Activated T-cell treated with anti-CD3 and anti-CD28 coated beads for 24 hours (primary cell): ENCODE measurements at places on chromosomes 1 and 21.

DNA sequence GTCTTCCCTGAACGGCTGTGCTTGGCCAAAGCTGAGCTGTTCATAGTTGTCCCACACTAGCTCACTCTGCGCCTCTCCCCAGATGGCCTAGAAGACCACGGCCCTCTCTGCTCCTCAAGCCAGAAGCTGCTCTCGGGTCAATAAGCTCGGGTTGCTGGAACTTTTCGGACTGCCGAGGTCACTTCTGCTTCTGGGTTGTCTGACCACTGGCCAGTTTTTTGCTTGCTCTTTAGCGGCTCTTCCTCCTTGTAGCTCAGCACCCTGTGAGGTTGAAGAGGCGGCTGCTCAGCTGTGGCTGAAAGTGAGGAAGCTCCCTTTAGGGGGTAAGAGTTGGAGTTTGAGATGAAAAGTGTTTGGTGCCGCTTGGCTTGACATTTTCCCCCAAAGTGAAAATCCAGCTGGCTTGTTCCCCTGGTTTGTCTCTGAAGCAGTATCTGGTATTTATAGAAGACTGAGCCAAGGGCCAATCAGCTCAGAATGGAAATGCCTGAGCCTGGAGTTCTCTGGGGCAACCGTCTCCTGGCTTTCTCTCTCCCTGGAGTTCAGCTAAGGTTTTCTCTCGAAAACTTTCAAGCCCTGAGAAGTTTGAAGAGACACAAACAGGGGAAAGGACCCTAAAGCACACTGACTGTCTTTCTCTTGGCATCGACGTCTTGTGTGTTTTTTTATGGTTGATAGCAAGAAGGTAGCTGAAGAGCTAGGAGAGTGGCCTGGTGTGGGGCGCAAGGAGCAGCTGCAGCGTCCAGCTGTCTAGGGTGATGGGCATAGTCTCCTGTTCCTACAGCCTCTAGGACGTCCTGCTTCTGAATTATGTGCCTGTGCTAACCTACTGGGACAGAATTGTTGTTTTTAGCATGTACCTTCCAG is 72.0 kb downstream of the SYT6 start:
- DNase-seq: no peak

DNA sequence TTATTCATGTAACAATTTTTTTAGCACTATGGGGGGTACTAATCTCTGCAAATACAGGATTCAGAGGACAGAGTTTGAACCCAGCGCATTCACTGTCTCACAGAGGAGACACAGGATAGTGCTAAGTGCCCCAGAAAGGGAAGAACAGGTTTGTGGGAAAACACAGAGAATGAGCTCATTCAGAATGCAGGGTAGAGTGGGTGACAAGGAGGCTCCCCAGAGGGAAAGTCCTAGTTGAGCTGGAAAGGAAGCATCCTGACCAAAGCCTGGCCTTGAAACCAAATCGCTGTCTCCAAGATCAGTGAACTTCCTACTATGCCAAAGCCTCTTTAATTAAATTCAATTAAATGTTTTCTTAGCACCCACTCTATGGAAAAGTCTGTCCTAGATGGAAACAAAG is 19.0 kb upstream of the RGS2 start:
- DNase-seq: no peak

GRCh38 chr1:71448444-71448843 is 367.6 kb upstream of the ZRANB2 start:
- no peak for DNase-seq

- no peak for DNase-seq
Observed at GRCh38 chr1:47582891-47583608, 145.2 kb downstream of the FOXD2 start.

- DNase-seq: no peak
Observed at GRCh38 chr1:54460351-54460750, 54.2 kb upstream of the SSBP3 start.

DNA sequence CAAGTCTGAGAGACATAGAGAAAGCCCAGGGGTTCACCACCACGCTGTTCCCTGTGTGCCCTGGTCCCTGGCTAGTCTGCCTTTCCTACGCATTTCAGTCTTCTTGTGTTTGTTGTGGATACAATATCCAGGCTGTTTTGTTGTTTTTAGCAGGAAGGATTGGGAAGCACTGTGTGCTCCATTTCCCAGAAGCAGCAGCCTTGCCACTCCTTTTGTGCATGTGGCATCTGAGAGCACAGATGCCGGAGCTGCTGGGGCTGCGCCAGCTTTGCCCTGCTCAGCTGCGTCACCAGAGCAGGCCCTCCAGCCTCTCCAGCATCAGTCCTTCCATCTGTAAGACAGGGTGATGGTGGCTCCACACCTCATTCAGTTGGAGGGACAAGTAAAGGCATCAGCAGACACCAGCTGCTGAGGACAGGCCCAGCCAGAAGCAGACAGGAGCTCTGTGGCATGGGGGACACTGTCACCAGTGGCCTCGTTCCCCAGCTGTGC is 94.4 kb upstream of the COL6A1 start:
- no peak for DNase-seq

- no peak for DNase-seq
Observed at GRCh38 chr1:40392221-40392620, 18.7 kb downstream of the SMAP2 start.

DNA sequence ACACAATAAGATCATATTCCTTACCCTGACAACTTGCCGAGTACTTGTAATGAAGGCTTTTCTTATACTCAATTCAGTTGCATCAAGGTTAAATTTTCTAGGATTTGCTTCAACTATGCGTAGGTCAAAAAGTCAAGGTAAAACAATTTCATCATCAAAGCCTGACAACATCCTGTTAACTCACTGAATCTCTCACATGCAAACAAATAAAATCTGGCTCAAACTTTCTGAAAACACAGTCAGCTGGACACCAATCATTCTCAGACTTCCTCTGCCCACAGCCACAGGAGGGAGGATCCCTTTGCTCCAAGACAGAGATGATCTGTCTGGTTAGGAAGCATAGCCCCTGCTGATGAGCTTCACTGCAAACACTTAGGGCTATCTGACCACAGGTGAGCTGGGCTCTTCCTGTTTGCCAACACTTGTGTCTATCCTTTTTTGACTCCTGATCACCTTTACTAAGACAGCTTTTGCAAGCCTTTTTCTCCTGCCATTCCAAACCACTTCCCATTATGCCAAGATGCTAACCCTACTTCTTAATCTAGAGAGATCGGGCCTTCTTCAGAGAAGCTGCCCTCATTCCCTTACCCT is 20.0 kb downstream of the STX6 start:
- no peak for DNase-seq

GRCh38 chr1:181898773-181899172 is 162.7 kb downstream of the ZNF648 start:
- no peak for DNase-seq

DNA sequence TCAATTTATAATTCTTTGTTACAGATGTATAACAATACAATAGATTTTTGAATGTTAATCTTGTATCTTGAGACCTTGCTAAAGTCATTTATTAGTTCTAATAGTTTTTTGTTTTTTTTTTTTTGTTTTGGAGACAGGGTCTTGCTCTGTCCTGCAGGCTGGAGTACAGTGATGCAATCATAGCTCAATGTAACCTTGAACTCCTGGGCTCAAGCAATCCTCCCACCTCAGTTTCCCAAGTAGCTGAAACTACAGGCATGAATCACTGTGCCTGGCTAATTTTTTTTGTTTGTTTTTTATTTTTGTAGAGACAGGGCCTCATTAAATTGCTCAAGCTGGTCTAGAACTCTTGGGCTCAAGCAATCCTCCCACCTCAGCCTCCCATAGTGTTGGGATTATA is 26.2 kb upstream of the DIPK1A start:
- DNase-seq: no peak

GRCh38 chr1:30982431-30982830 is 73.9 kb upstream of the SDC3 start:
- no peak for DNase-seq

- no peak for DNase-seq
Observed at GRCh38 chr1:109538827-109539555, 681 bp upstream of the GPR61 start.

DNA sequence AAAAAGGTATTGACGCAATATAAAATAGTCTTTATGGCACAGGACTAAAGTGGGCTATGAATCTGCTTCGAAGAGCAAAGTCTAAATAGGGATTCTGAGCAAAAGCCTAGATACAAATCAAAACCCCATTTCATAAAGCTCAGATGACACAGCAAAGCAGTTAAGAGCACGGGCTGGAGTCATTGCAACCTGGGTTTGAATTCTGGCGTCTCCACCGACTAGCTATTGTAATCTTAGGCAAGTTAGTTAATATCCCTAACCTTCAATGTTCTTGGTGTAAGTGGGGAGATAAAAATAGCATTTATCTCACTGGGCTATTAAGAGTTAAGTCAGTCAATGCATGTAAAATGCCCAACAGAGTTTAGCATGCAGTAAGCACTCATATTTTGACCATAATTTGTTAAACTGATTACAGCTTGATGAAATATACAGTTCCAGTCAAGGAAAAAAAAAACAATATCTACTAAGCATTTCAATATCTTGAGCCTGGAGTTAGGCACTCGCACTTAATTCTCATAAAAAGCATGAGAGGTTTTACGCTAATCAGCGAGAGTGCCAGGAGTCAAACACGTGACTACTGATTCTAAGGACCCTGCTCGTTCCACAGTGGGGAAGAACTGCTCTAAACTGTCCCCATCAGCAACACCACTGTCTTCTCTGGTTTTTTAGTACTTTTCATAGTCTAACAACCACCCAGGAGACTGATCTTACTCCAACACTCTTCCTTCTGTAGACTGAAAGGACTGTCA is 75.5 kb downstream of the JAK1 start:
- DNase-seq: no peak

DNA sequence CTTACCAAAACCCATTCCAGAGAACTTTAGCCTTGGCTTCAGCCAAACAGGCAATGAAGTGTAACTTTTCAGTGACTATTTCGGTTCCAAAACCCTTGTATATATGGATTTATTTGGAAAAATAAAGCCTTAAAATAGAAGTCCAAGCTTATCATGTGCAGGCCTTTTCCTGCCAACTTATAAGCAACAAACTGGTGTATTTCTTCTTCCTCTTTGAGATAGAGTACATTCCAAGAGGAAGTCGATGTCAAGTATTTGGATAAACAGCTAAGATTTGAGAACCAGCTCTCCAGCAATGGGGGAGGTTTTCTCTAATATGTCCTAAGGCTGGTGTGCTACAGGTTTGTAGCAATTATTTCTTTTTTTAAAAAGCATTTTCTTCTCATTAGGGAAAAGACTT is 407.8 kb downstream of the DUSP10 start:
- no peak for DNase-seq

DNA sequence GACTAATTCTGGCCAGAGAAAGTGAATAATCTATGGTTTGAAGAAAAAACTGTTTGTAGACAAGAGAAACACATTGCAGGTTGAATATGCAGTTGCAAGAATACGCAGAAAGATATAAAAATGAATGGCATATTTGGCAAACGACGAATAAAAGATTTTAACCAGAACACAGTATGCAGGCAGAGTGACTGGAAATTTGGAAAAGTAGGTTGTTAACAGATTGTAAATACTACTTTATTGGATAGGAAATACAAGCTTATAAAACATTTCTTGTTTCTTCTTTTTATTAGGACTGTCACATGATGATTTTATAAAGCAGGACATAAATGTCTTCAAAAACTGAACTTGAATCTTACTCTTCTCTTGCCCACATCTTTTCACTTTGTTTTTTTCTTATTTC is 573.3 kb upstream of the PBX1 start:
- no peak for DNase-seq

DNA sequence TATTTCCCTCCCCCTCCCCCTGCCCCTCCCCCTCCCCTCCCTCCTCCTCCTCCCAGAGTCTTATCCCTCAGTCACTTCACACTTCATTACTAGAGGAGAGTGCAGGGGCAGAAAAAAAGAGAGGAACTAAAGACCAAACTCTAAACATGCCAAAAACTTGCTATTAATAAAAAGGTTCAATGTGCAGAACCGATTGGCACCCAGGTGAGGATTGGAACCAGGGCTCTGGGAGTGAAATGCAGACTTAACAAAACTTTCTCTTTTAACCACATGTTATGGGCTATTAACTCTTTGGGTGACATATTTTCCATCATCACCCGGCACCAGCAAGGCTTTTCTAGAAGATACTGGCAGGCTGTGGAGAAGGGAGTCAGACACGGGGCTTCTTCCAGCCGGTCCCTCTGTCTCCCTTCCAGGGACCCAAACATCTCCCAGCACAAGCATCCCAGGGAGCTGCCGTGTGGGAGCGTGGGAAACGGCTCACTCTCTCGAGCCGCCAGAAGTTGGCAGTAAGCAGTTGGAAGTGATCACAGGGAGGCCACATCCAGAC is 13.6 kb downstream of the NID1 start:
- no peak for DNase-seq

- DNase-seq: no peak
Observed at GRCh38 chr1:113780374-113781146, 21.3 kb upstream of the PHTF1 start.

GRCh38 chr1:6535214-6535613 is 19.1 kb downstream of the NOL9 start:
- no peak for DNase-seq

DNA sequence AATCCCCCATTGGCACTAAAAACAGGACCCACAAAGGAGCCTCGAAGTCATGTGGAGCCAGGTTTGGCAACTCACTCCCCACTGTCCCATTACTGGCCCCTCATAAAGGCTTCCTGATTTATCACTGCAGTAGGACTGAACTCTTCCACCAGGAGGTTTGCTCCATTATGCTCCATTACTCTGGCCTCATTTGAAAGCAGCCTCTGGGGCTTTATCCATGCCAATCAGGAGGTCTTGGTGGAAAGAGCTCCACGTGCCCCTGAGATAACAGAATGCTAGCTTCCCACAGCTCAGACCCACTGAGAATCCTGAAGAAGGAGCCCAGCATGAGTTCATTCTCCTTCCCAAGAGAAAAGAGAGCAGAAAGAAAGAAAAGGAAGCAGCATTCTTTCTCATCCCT is 76.4 kb downstream of the HIVEP3 start:
- DNase-seq: no peak

GRCh38 chr1:55033265-55033614 is 6.1 kb upstream of the PCSK9 start:
- DNase-seq: no peak

- no peak for DNase-seq
Observed at GRCh38 chr1:18946550-18947381, 9.7 kb downstream of the IFFO2 start.

- no peak for DNase-seq
Observed at GRCh38 chr1:9909234-9910046, 629 bp downstream of the CTNNBIP1 start.

- DNase-seq: no peak
Observed at GRCh38 chr21:34077888-34078287, 4.5 kb downstream of the MRPS6 start.

DNA sequence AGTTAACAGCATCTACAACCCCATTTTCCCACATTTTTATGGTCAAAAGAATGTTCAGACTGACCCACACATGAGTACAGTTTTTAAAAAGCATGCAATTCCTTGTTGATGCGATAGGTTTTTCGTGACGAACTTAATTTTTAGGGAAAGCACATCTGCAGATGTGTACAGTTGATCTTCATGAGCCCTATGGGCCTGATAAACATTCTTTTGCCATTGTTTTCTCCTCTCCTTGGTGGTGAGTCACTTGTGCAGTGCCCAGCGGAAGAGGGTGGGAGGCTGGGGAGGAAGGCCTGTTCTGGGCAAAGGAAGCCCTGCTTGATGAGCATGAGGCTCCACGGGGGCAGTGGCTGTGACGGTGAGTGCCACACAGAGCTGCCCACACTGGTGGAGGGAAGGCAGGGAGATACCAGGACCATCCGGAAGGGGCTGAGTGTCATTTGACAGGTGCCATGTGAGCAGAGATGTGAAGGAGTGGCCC is 5.3 kb downstream of the ARF1 start:
- DNase-seq: no peak
